ENCODE measurements at places on chromosomes 6 and 20.
A peak's percentile ranks its signal among the peaks of the same experiment; 100 is the strongest.

DNA sequence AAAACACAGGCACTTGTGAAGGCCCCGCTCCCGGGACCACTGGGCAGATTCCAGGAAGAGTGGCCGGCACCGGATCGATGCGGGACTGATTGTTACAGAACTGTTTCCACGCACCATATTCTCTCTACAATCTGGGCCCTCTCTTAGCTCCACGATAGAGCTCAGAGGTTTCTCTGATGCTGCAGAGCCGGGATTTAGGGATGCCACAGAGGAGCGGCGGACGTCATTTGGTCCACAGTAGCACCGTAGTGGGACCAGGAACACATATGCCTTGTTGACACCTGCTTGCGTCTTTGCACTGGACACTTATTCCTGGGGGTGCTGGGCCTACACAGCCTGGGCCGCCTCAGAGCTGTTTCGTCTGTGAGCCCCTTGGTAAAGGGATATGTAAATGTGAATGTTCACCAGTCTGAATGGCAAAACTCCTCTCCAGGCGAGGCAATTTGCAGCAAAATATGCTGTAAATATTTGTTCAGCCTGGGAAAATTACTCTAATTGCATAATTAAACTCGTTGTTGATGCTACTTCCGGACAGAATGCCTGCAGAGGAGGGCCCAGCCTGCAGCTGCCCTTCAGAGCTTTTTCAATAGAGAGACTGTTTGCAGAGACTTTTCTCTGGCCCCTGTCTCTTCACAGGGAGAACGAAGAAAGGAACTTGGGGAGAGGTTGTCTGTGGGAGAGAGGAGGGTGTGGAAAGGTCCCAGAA is 9.4 kb downstream of the PCK1 start:
- DNase-seq = no peak

GRCh38 chr6:140063021-140063399 is 688.6 kb upstream of the CITED2 start:
- DNase-seq = no peak

GRCh38 chr6:1463275-1463674 is 73.9 kb downstream of the FOXF2 start:
- no peak for DNase-seq

GRCh38 chr6:139531148-139532115 is 157.0 kb upstream of the CITED2 start:
- no peak for DNase-seq

GRCh38 chr6:145073811-145074210 is 661.5 kb downstream of the EPM2A start:
- DNase-seq = no peak

- peak; percentile 75 for DNase-seq
These were observed 15.8 kb upstream of the LIN28B start for GRCh38 chr6:104940893-104941728.

GRCh38 chr20:1946762-1947534 is 46.9 kb downstream of the PDYN start:
- no peak for DNase-seq

DNA sequence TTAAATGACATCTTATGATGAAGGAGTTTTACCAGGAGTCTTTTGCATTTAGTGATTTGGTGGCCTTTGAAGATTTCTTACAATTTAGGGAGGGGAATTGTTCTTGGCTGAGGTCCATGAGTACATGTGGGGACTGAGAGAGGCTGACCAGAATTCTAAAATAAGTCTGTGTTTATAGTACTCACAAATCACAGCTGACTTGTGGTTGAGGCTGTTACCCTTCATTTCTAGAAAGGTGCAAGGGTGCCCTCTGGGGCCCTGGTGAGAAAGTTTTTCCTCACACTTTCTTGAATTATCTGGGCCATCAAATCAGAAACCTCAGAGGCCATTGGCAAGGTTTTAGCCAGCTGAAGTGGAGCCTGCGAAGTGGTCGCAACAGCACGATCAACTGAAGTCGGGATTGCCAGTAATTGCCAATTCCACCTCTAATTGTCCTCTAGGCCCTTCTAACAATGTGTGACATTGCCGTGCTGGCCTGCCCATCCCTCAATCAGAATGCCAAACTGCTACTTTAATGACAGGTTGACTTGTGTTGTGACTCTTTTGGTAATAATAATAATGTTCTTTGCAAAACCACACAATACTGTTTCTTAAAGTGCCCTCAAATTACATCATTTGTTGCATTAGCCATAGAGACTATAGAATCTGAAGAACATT is 221.6 kb downstream of the OGFRL1 start:
- peak; percentile 12 for DNase-seq

DNA sequence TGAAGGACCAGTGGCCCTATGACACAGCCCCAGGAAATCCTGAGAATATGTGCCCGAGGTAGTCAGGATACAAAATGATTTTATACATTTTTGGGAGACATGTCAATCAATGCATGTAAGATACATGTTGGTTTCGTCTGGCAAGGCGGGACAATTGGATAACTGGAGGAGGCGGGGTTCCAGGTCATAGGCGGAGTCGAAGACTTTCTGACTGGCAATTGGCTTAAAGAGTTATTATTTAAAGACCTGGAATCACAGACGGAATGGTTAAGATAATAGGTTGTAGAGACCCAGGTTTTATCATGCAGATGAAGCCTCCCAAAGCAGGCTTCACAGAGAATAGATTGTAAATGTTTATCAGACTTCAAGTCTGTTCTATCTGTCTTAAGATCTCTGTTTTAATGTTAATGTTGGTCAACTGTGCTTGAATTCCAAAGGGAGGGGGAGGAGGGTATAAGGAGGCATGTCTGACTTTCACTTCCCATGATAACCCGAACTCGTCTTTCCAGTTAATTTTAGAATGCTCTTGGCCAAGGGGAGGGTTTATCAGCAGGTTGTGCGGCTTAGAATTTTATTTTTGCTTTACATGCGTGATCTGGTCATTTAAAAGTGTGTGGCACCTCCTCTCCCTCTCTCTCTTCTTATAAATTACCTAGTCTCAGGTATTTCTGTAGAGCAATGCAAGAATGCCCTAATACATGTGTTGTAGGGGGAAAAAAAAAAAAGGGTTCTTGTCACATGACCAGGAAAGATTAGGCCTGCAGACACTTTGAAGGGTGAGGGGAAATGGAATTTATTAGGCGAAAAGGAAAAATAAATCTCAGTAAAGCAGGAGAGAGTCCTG is 230.7 kb downstream of the NFATC2 start:
- DNase-seq = no peak

DNA sequence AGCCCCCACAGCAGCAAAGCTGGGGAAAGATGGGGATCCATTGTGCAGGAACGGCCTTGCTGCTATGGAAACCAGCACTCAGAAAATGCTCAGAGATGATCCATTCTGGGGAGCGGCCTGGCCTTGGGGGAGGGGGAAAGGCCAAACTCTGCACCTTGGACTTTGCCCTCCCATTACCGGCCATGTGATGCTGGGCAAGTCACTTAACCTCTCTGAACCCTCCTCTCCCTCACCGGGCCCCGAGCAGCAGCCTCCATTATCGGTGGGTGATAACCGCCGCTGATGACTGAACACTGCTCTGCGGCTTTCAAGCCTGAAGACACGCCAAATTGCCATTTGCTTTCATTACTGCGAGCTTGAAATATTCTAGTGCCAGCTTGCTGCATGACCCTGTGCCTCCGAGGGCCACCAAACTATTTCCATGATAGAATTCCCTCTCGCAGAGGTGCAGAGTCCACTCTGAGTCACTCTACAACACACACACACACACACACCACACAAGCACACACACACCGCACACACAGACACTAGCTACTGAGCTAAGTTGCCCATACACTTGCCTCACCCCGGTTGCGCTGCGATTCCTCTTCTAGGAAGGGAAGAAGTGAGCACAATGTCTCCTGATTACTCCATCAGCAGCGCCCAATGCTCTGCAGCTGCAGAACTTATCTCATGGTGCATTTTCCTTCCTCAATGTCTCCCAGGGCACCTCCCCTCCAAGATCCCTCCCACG is 20.6 kb upstream of the SIRPA start:
- no peak for DNase-seq

DNA sequence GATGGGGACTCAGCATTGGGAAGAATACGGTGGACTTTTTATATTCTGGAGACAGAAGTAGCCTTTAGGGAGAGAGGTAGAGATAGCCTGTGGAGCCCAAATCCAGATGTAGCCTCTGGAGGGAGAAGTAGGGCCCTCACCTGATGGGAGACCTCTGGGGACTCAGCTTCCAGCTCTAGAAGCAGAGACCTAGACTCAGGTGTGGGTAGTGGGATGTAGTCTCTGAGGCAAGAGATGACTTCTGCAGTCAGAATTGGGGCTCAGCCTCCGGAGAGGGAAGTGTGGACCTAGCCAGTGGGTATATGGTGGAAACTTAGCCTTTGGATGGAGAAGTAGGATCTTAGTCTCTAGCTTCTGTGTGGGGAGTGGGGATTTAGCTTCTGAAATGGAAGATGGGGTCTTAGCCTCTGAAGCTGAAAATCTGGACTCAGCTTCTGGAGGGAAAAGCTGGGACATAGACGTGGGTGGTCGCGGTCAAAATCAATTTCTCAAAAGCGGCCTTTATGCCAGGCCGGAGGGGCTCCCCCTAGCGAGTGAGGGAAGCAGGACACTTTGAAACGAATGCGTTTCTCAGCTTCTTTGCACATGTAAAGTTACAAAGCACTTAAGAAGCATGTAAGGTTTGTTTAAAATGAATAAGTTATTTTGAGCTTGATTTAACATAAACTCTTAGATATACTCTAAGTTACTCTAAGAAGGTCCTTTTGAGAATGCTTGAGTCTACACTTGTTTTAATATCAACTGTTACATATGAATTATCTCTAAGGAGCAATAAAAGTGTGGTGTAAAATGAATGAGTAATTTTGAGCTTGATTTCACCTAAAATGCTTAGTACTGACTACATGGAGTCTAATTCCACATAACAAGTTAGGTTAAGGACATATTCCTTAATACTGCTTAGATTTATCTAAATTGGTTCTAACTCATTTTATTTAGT is 12.9 kb upstream of the ZNF343 start:
- no peak for DNase-seq

DNA sequence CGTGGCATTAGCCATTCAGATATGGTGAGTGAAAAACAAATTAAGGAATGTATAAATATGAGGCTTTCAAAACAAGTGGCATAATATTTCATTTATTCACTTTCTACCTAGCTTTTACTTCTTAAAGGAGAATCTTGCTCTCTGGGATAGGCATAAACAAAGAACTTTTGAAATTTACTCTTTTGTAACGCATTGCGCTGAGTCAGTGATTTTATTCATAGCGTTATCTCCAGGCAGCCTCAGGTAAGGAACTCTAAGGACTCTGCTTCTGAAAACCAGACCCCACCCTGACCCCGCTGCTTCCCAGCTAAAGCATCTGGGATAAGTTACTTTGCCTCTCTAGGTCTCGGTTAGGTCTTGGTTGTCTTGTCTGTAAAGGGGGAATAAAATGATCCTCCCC is 234.7 kb downstream of the MYLK4 start:
- DNase-seq = no peak

DNA sequence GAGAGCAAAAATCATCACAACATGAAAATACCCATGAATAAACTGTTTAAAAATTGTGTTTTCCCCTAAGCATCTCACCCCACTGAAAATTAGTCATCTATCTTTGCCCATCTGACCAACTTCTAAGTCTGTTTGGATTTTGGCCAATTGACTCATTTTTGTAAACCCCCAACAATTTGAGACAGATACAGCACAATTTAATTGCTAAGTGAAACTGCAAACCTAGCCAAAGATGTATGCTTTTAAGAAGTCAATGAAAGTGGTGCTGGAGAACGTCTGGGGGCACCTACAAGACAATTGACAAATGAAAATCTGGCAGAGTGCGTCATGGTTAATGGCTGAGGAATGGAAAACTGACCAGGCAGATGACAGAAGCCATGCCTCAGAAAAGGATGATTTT is 30.9 kb upstream of the SLC24A3 start:
- DNase-seq = no peak

DNA sequence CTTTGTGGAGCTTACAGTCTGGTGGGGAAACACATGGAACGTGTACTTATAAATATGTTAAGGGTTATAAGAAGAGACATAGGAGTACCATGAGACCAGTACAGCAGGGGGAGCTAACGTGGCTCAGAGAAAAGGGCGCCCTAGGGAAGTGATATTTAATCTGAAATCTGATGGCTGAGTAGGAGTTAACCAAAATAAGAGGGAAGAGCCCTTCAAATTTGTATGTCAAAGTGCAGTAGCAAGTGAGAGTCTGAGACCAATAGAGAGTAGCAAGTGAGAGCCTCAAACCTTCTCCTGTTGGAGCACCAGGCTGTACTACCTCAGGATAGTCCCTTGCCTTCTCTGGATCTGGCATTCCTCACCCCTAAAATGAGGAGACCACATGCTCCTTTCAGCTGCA is 6.1 kb upstream of the PKIG start:
- peak; percentile 53 for DNase-seq

GRCh38 chr20:61874421-61875068 is 191.1 kb downstream of the TAF4 start:
- no peak for DNase-seq

- no peak for DNase-seq
These were observed 22.7 kb downstream of the MAPK14 start for GRCh38 chr6:36050305-36050704.

GRCh38 chr6:8905757-8906156 is 470.4 kb upstream of the SLC35B3 start:
- DNase-seq = no peak

GRCh38 chr6:37173493-37174195 is 3.7 kb downstream of the PIM1 start:
- no peak for DNase-seq

GRCh38 chr6:11201015-11201414 is 31.5 kb downstream of the NEDD9 start:
- DNase-seq = no peak

DNA sequence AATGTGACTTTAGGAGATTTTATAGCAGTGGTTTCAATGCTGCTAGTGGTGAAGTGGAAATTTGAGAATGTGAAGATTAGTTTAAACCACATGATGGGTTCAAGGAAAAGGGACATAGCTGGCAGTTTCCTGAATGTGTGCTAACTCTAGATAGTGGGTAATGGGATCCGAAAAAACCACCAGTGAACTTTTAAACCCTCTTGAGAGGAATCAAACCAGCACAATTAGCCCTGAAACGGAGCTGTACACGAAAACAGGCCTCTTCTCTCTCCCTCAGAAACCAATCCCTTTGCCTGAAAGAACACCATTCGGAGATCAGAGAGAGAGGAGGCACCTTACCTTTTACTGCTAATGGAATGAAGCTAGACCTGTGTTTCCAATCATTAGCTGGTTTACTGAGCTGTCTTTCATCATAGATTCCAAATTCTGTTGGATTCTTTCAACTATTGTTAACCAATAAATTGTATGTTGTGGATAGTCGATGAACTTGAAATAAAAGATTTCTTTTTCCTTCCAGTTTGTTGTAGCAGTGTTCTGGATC is 103.9 kb downstream of the AIG1 start:
- DNase-seq = no peak
